Breast epithelium (tissue), 4 donors: ENCODE measurements at places on chromosomes 4 and X.

GRCh38 chrX:154719132-154719675 is 31.7 kb downstream of the GAB3 start:
- peaks cover 23% of the 10 kb centered on the region for H3K27me3 ChIP-seq
- H3K4me1 ChIP-seq = no peaks in the 10 kb centered on the region
- no peak overlapping the region for H3K4me3 ChIP-seq
- no peak overlapping the region for H3K27ac ChIP-seq
- H3K36me3 ChIP-seq = no peaks in the 10 kb centered on the region

DNA sequence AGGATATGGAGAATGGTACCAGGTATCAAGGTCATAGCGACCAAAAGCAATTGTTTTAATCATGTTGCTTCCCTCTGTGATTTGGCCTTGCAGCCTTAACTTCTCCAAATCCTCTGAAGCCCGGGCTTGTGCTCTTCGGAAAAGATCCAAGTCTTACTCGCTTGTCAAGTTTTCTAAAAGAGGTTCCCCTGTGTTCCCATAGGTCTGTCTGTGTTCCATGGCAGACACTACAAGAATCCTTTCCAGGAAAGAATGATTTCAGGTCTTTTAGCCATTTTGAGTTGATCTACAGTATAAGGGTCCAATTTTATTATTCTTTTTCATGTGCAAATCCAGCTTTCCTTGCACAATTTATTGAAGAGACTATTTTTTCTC is 710.6 kb upstream of the DIAPH2 start:
- no peaks in the 10 kb centered on the region for H3K4me1 ChIP-seq
- no peak for DNase-seq
- peaks cover 22% of the 10 kb centered on the region for H3K27me3 ChIP-seq

- no peaks in the 10 kb centered on the region for H3K4me1 ChIP-seq
- no peak overlapping the region for H3K27ac ChIP-seq
- H3K4me3 ChIP-seq = no peak overlapping the region
- no peak for DNase-seq
- no peaks in the 10 kb centered on the region for H3K27me3 ChIP-seq
- H3K36me3 ChIP-seq = no peaks in the 10 kb centered on the region
Observed at GRCh38 chrX:36908801-36909675, 99.1 kb upstream of the FAM47C start.

DNA sequence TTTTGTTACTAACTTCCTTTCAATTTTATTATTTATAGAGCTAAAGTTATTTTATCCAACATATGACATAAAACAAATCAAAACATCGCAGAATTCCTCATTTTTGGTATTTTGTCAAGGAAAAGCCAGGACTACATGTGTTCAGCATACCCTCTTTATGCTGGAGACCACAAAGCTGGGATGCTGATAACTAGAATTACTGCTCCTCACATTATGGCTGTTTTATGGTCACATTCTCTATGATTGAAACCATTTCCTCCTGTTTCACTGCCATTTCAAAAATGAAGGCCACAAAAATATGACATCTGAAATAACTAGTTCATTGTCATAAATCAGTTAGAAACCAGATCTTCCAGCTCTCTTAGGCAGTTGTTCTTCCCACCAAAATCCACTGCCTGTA is 41.7 kb downstream of the KLHL34 start:
- no peaks in the 10 kb centered on the region for H3K4me1 ChIP-seq
- H3K36me3 ChIP-seq = no peaks in the 10 kb centered on the region

DNA sequence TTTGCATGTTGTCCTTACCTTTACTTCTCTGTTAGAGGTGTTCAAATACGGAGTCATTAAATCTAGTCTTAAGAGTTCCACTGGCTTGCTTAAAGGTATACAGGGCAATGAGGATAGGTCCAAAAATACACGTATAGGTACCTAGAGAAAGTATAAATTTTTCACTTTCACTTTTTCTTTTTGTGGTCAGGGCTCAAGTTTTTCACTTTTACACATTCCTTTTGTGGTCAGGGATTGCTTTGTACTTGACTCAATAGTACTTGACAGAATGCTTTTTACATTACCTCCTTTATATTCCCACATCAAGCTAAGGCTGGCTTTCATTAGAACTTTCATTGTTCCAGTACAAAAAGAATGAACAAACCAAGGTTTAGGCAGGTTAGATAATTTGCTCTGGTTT is 21.7 kb downstream of the TMEM184C start:
- peaks cover 6% of the 10 kb centered on the region for H3K36me3 ChIP-seq
- H3K27ac ChIP-seq = no peak overlapping the region
- no peaks in the 10 kb centered on the region for H3K4me1 ChIP-seq
- no peak for DNase-seq
- H3K4me3 ChIP-seq = no peak overlapping the region

DNA sequence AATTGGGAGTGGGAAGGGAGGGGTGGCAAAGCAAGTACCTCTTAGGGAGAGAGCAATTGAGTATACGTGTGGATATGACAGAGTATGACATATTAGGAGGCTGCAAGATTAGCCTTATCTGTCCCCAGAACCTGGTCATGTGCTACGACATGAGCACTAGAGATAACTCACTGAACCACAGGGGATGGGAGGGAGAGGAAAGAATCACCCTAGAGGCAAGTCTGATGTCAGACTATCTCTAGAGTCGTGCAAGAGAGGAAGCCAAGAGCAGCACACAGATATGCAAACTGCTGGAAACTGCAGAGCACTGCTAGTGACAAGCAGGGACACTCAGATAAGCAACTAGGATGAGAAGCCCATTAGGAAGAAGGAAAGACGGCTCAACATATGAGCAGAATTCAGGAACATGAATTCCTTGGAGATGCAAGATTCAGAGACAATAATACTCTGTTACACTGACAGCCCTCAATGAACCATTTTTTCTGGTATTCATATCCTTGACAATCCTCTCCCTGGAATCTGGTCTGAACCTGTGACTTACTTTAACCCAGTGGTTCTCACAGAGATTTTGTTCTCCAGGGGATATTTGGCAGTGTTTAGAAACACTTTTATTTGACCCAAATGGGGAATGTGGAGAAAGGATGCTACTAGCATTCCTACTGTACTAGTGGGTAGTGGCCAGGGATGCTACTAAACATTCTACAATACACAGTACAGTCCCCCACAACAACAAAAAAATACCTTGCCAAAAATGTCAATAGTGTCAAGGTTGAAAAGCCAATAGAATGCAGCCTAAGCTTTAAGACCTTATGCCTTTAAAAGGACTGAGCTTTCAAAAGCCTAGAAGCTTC is 84.0 kb upstream of the BMP2K start:
- H3K27me3 ChIP-seq = no peaks in the 10 kb centered on the region
- H3K4me1 ChIP-seq = no peaks in the 10 kb centered on the region

- no peak for DNase-seq
- no peaks in the 10 kb centered on the region for H3K27me3 ChIP-seq
Observed at GRCh38 chr4:123350191-123350544, 46.4 kb upstream of the SPRY1 start.

GRCh38 chr4:126807132-126807531 is 825.6 kb upstream of the INTU start:
- H3K4me3 ChIP-seq = no peak overlapping the region
- H3K27ac ChIP-seq = no peak overlapping the region
- no peaks in the 10 kb centered on the region for H3K36me3 ChIP-seq
- H3K4me1 ChIP-seq = no peaks in the 10 kb centered on the region
- no peak for DNase-seq
- no peaks in the 10 kb centered on the region for H3K27me3 ChIP-seq

- no peak overlapping the region for H3K27ac ChIP-seq
- no peaks in the 10 kb centered on the region for H3K4me1 ChIP-seq
- H3K36me3 ChIP-seq = no peaks in the 10 kb centered on the region
- no peak for DNase-seq
- no peaks in the 10 kb centered on the region for H3K27me3 ChIP-seq
- no peak overlapping the region for H3K4me3 ChIP-seq
Observed at GRCh38 chr4:130172156-130172555, 1076.2 kb downstream of the C4orf33 start.

GRCh38 chrX:18833071-18833731 is 125.8 kb downstream of the PPEF1 start:
- H3K36me3 ChIP-seq = no peaks in the 10 kb centered on the region
- DNase-seq = no peak
- H3K27ac ChIP-seq = no peak overlapping the region
- no peaks in the 10 kb centered on the region for H3K27me3 ChIP-seq
- H3K4me1 ChIP-seq = no peaks in the 10 kb centered on the region

DNA sequence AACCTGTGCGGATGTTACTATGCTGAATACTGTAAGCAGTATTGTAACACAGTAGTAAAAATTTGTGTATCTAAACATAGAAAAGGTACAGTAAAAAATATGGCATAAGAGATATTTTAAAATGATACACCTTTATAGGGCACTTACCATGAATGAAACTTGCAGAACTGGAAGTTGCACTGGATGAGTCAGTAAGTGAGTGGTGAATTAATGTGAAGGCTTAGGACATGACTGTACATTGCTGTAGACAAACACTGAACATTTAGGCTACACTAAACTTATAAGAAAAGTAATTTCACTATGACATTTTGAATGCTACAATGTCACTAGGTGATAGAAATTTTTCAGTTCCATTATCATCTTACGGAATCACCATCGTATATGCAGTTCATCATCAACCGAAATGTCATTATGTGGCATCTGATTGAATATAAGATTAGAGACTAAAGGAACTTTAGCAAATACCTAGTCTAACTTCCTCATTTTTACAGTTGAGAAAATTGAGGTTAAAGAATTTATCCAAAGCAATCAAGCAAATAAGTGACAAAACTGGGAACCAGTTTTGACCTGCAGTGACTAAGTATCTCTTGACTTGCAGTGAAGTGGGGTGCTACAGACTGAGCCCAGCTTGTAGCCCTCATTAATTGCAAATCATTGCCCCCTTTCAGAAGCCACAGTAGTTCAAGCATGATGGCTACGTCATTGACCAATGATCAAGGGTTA is 55.3 kb downstream of the EGF start:
- no peaks in the 10 kb centered on the region for H3K4me1 ChIP-seq
- H3K36me3 ChIP-seq = no peaks in the 10 kb centered on the region
- H3K27ac ChIP-seq = no peak overlapping the region
- no peaks in the 10 kb centered on the region for H3K27me3 ChIP-seq
- no peak overlapping the region for H3K4me3 ChIP-seq
- DNase-seq = no peak

DNA sequence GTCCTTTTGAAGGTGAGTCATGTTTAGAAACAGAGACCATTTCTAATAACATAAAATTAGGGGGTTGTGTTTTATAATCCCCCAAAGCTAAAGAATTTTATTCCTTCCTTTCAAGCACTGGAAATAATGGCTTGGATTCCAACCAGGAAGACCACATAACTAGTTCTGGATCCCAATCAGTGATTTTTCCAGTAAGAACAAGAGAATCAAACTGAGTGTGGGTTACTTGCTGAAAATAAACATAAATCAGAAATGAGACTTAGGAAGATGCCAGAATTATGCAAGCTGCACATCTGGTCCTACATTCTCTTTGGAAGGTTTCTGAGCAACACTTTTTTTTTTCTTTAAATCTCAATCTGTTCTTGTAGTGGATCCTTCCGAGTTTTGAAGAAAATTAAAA is 76.3 kb downstream of the SOWAHB start:
- H3K4me1 ChIP-seq = no peaks in the 10 kb centered on the region
- no peak overlapping the region for H3K4me3 ChIP-seq
- no peak overlapping the region for H3K27ac ChIP-seq
- no peaks in the 10 kb centered on the region for H3K27me3 ChIP-seq
- no peak for DNase-seq
- no peaks in the 10 kb centered on the region for H3K36me3 ChIP-seq

DNA sequence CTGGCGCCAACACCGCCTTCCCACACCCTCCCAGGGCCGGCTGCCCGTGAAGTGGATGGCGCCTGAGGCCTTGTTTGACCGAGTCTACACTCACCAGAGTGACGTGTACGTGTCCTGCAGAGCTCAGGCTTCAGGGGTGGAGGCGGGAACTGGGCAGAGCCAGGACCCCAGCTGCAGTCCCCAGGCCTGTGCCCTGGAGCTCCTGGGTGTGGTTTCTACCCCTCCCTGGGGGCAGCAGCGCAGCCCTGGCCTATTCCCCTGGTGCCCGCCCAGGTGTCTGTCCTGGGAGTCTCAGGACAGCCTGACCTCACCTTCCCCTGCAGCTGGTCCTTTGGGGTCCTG is 13.1 kb downstream of the FGFR3 start:
- no peak overlapping the region for H3K27ac ChIP-seq
- H3K36me3 ChIP-seq = no peaks in the 10 kb centered on the region
- DNase-seq = no peak
- no peaks in the 10 kb centered on the region for H3K4me1 ChIP-seq
- no peak overlapping the region for H3K4me3 ChIP-seq
- H3K27me3 ChIP-seq = no peaks in the 10 kb centered on the region

GRCh38 chrX:130771230-130771629 is 131.8 kb downstream of the ENOX2 start:
- H3K4me1 ChIP-seq = no peaks in the 10 kb centered on the region
- no peaks in the 10 kb centered on the region for H3K27me3 ChIP-seq
- H3K4me3 ChIP-seq = no peak overlapping the region
- H3K27ac ChIP-seq = no peak overlapping the region
- DNase-seq = no peak
- no peaks in the 10 kb centered on the region for H3K36me3 ChIP-seq

DNA sequence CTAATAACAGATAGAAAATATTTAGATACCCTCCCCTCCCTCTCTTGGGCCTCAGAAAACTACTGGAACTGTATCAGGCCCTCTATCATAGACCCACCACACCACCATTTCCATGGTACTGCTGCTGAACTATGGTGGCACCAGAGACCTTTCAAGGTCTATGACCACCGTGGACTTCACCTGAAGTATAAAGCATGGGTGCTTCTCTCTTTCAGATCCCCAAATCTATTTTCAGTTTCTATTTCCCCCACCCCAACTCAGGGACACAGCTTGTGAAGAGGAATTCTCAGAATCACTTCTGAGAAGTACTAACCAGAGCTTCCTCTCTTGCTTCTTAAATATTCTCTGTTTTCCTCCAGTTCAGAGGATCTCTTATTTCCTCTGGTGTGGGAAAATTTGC is 840.8 kb upstream of the HTR2C start:
- no peaks in the 10 kb centered on the region for H3K4me1 ChIP-seq
- H3K27ac ChIP-seq = no peak overlapping the region
- H3K27me3 ChIP-seq = peaks cover 19% of the 10 kb centered on the region
- no peaks in the 10 kb centered on the region for H3K36me3 ChIP-seq
- no peak for DNase-seq
- no peak overlapping the region for H3K4me3 ChIP-seq

DNA sequence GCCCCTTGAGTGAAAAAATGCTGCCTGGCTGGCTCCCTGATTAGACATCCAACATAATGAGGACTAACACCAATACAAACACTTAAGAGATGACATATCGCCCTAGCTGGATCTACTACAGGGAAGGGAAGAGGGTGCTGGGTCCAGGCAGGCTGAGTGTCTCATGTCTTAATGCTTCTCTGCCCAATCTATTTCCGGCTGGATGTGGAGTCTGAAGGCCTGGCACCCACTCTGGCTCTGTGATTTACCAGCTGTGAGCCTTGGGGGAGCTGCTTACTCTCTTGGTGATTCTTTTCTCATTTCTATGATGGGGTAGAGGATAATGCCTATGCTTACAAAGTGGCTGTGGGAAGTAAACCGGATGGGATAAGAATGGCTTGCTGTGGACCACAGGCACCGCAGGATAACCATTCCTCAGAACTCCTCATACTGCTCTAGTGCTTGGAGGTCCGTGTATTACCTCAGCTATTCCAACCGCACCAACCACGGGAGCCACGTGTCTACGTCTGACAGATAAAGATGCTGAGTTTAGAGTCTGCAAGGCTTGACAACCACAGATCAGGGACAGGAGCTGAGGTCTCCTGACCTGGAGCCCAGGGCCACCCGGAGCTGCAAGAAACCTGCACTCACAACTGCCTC is 161.7 kb downstream of the AFAP1 start:
- H3K4me1 ChIP-seq = no peaks in the 10 kb centered on the region
- H3K27ac ChIP-seq = no peak overlapping the region
- peak; percentile 36 for DNase-seq
- no peaks in the 10 kb centered on the region for H3K36me3 ChIP-seq

GRCh38 chrX:14927401-14927800 is 54.2 kb downstream of the MOSPD2 start:
- peaks cover 18% of the 10 kb centered on the region for H3K27me3 ChIP-seq
- no peaks in the 10 kb centered on the region for H3K4me1 ChIP-seq
- no peak overlapping the region for H3K4me3 ChIP-seq
- DNase-seq = no peak
